NCI-H1694 (cell line): ENCODE measurements at places on chromosomes 7 and 10.
A peak's percentile ranks its signal among the peaks of the same experiment; 100 is the strongest.

- DNase-seq, result no peak
These were observed 23.7 kb upstream of the ELOVL3 start for GRCh38 chr10:102202386-102202785.

DNA sequence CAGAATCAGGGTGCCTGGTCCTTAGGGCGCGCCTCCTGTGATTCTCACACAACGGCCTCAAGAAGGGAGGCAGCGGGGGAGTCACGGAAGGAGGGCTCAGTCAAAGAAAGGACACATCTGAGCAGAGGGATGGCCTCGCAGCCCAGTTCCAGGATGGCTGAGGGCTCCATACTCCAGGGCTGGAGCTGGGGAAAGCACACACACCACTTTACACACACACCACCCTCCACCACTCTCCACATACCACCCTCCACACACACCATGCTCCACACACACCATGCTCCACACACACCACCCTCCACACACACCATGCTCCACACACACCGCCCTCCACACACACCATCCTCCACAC lies 22.2 kb downstream of the PRKAG2 start:
- no peak for DNase-seq

- no peak for DNase-seq
These were observed 132.2 kb downstream of the CD36 start for GRCh38 chr7:80770675-80771081.

DNA sequence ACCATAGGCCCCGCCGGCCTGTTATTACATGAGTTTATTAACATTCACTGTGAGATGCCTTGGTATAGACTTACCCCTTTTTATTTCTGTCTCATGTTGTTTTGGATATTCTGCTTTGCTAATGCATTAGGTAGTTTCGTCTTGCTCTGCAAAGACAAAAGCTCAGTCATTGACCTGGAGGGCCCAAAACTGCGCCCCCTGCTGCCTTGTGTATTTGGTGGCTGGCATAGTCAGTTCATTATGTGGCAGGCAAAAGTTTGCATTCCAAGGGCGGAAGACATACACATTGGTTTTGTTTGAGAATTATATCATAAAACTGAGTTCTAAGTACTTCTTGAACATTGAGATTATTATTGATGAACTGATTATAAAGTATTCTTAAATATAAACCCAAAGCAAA lies 372.5 kb downstream of the SDK1 start:
- DNase-seq, result peak; percentile 22

DNA sequence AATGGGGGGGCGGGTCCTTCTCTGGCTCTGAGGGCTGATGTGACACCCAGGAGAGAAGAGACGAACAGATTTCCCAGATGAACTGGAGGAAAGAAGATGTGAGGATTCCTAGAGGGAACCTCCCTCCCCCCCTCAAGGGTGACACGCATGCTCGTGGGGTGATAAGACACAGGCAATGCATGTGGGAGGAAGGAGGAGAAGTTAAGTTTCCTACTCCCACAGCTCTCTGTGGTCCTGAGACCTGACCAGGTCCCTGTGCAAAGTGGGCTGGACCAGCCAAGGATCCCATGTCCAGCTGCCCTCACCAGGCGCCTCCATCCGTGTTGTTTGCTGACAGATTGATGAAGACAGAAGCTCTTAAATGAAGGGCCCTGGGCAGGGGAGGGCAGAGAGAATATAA lies 112.6 kb downstream of the SH3PXD2A start:
- DNase-seq, result no peak

GRCh38 chr10:61792921-61793320 lies 108.6 kb upstream of the ARID5B start:
- no peak for DNase-seq

- DNase-seq, result no peak
These were observed 13.0 kb downstream of the AKR1D1 start for GRCh38 chr7:138089080-138089901.

- no peak for DNase-seq
These were observed 846 bp upstream of the LFNG start for GRCh38 chr7:2518737-2519118.

GRCh38 chr10:97332591-97333350 lies 1.8 kb downstream of the FRAT2 start:
- no peak for DNase-seq

GRCh38 chr10:75195035-75195763 lies 15.4 kb upstream of the VDAC2 start:
- no peak for DNase-seq

DNA sequence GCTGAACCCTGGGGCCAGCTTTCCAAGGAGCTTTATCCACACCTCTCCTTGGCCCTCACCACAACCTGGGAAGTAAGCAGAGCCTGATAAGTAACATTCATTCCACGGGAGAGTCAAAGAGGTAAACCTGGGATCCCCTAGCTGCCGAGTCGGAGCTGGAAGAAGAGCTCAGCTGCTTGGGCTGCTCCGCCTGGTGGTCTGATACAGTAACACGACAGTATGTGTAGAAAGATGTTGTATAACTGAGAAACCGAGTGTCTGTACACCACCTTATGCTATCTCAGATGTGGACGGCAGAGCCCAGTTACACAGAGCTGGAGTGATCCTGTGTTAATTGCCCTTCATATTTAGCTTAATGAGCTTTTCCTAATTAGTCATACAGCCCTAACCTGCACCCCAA lies 151.3 kb upstream of the KMT2E start:
- peak; percentile 77 for DNase-seq

DNA sequence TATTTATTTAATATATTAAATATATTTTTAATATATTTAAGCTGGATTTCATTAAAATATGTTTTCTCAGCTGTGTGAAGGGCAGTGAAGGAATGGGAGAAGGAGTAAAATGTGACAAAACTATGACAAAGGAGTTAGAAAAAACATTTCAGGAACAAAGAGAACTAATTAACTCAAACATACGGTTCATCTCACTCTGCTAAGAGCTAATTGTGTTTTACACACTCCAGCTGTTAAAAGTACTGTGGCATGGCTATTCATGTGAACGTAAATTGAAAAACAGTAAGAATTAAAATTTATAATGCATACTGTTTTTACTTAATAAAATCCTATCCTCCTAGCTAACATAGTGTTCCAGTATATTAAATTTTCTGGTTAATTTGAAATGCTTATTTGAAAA lies 262.5 kb upstream of the GNAI1 start:
- peak; percentile 11 for DNase-seq

- DNase-seq, result no peak
These were observed 571 bp downstream of the KDM7A start for GRCh38 chr7:140176122-140176701.

DNA sequence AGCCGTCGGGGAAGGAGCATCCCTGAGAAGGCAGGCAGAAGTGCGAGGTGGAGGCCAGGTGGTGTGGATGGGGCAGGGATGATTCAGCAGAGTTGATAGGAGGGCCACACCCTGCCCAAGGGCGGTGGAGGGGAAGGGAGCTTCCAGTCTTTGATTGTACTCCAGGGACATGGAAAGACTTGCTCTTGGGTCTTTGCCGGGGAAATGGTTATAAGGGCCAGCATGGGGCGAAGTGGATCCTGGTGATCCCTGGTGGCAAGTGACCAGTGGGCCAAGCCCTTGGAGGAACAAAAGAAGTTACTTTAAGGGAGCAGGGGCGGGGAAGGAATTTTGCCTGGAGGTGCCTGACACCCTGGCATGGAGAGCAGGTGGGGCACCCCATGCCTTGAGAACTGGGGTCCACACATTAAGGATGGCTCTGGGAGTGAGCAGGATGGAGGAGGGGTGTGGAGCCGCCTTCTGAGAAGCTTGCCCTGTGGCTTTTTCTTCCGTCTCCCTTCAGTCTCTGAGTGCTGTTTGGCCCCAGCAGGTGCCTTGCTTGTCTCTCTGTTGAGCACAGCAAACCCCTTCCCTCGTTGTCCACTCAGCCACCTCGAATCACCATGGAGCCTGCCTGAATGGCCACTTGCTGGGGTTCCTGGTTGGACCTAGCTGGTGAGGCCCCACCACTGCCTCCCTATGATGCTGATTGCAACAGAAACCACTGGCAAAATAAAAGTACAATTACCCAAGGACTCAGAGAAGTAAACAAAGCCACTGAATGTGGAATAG lies 83.9 kb downstream of the RAMP3 start:
- DNase-seq, result no peak

- no peak for DNase-seq
These were observed 20.1 kb downstream of the CHUK start for GRCh38 chr10:100209303-100209702.

DNA sequence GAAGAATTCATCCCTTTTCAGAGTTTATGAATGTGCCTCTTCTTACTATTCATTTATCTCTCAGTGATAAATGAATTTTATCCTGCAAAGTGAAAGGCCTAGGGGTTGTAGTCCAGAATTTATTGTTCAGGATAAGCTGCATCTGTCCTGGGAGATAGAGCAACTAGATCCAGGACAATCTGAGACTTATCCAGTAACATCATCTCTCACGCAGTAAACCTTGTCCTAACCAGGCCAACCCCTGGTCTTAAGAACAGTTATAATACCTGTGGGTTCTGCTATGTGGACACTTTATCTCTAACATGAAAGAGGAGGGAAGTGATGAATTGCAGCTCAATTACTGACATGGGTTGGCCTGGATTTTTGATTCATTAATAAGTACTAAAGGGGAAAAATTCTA lies 287.6 kb downstream of the BMPER start:
- no peak for DNase-seq

GRCh38 chr7:26723129-26723528 lies 141.3 kb downstream of the SKAP2 start:
- no peak for DNase-seq

GRCh38 chr7:84801396-84801795 lies 385.5 kb downstream of the SEMA3D start:
- no peak for DNase-seq

GRCh38 chr10:127276794-127277462 lies 80.5 kb upstream of the INSYN2A start:
- no peak for DNase-seq

DNA sequence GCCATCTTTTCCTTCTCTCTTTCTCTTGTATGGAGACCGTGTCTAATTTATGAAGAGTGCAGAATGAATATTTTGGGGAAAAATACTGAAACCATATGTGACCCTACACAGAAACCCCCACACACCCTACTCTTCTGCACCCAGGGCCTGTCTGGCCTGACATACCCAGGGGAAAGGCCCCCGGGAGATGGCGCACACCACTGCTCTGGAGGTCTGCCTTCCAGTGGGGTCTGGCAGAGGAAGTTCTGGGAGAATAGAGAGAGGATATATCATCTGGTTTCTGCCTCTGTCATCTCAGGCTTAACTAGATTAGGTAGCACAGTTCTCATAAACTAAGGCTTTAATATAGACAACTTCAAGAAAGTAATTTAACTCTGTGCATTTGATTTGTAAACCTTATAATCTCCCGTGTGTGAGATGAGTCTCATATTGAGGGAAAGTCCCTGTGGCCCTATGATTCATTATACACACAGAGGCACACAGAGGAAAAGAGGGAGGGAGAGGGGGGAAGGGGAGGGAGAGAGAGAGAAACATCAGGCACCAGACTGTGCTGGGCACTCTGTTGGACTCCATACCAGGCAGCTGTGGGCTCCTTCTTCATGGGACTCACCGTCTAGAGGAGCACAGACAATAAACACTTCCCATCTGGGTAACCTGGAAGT lies 123.3 kb downstream of the AOAH start:
- DNase-seq, result no peak

DNA sequence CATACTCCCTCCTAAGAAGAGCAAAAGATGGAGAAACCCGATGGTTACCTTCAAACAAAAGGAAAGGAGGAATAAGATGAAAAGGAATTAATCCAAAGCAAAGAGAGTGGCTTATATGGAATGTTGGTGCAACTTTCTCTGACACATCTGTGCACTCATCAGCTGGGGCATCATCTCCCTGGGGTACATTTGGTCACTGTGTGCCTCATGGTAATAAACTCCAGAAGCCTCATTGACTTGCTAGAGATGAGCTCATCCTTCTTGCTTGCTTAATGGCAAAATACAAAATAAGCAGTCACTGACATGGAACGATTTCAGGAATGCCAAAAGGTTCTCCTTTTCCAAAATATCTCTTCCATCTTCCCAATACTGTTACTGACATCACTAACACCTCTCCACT lies 22.5 kb downstream of the CAV1 start:
- DNase-seq, result no peak

GRCh38 chr10:22712956-22713852 lies 1.2 kb downstream of the PIP4K2A start:
- no peak for DNase-seq

DNA sequence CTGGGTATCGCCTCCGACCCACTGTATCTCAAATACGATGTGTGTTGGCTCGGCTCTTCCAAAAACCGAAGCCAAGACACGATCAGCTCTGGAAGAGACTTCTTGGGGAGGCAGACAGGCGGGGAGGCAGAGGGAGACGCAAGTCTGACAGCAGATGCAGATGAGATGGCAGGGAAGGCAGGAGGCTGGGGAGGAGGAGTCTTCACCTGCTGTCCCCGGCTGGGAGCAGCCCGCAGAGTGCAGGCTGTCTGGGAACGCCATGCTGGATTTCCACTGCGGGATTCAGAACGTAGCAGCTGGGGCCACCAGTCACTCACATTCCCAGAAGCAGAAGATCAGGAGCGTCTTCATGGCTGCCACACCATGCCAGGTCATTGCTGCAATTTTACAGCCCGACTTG lies 29.4 kb downstream of the CTBP2 start:
- DNase-seq, result no peak

GRCh38 chr10:98533241-98533640 lies 86.5 kb upstream of the HPS1 start:
- DNase-seq, result no peak

GRCh38 chr7:158556721-158557440 lies 30.7 kb downstream of the PTPRN2 start:
- no peak for DNase-seq

GRCh38 chr10:108393089-108393488 lies 1228.6 kb upstream of the SORCS1 start:
- no peak for DNase-seq

GRCh38 chr10:29923416-29923965 lies 135.9 kb downstream of the JCAD start:
- no peak for DNase-seq

DNA sequence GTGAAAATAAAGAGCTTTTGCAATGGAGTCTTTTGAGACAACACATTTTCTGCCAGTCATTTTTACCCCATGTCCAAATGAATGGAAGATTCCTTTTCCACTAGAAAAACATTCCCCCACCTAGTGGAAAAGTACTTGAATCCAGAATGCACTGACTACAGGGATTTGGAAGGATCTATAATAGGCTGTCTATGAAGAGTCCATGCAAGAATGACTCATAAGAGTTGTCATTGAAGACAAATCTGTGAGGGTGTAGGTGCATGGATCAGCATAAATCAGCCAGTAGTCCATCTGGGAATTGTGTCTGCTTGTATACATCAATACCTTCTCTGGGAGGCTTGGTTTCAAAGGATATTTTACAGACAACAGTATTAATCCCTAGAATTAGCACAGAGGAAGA lies 32.5 kb upstream of the TRUB1 start:
- no peak for DNase-seq
